ENCODE measurements at places on chromosomes 6 and 20.
A peak's percentile ranks its signal among the peaks of the same experiment; 100 is the strongest.

DNA sequence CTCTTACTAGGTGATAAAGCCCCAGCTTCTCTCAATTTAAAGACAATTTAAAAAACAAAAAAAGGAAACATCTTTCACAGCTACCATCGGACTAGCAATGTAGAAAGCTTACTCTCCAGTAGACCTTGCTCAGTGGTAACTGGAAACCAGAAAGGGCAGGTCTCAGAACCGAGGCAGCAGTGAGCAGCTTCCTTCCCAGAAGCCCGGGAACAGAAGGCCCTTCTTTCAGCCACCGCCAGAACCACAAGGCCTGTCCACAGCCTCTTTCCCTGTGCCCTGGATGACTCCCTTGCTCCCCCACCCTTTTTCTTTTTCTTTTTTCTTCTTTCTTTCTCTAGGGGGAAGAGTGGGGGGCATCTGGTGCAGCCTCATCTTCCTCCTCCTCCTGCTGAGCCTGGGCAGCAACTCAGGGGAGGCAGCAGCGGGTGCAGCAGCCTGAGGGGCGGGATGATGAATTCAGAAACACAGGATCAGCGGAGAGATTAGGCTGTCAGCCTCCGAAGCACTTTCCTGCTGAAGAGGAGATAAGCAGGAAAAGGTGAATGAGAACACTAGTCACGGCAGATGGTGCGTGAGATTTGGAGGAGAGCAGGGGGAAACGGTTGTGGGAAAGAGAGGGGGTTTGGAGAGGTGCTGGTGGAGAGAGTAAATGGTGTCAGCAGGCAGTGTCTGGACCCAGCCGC, 158.5 kb downstream of the ID4 start:
- no peak for DNase-seq

- no peak for DNase-seq
These were observed 76.9 kb upstream of the TSHZ2 start for GRCh38 chr20:52895235-52895634.

DNA sequence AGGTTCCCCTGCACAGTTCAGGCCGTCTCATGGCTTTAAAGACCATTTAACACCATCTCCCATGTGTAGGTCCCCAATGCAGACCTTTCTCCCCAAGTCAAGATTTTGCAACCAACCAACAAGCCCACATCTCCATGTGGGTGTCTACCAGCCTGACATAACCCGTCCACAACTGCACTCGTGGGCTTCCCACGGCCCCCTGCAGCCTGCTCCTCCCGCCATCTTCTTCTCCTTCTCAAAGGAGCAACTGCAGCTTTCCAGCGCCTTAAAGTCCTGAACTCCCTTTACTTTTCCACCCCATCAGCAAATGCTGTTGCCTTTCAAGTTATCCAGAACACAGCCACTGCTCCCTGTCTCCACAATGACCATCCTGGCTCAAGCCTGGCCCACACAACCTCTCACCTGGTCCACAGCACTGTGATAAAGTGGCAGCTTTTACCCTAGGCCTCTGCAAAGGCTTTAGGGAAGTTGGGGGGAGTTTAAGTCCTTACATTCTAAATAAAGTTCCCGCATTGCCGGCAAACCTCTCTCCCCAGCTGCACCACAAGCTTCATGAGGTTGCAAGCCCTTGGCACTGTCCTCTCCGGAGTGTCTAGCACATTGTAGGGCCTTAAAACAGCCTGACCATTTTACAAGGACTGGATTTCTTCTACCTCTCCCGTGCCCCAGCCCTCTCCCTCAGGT, 140.5 kb downstream of the PREX1 start:
- DNase-seq, result no peak

DNA sequence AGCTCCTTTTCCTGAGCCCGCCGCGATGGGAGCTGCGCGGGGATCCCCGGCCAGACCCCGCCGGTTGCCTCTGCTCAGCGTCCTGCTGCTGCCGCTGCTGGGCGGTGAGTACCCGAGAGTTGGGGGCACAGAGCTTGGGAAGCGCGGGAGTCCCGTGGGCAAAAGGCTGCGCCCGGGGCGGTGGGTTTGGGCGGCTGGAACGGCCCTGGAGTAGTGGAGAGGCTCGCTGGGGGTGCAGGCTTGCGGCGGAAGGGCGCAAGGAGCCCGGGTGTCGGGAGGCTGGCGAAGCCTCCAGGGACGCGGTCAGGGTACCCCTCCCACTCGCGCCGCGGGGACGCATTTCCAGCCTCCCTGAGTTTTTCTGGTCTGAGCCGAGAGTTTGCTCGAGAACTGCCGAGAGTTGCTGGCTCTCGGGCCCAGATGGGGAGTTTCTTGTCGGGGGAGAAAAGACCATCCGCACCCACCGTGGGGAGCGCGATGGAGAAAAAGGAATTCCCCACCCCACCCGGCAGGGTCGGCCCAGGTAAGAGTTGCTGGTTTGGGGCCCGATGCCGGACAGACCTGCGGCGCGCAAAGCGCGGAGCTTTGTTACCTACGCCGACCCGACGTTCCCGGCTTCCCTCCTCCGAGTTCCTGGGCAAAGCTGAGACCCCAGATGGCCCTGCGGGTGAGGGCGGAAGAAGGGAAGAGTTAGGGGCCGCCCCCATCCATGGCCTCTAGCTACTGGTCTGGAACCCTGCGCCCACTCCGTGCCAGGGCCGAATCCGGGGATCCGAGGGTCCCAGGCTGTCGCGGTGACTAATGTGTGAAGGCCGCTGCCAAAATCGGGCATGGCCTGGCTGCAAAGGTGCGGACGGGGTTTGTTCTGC, 584 bp downstream of the PTK7 start:
- no peak for DNase-seq

DNA sequence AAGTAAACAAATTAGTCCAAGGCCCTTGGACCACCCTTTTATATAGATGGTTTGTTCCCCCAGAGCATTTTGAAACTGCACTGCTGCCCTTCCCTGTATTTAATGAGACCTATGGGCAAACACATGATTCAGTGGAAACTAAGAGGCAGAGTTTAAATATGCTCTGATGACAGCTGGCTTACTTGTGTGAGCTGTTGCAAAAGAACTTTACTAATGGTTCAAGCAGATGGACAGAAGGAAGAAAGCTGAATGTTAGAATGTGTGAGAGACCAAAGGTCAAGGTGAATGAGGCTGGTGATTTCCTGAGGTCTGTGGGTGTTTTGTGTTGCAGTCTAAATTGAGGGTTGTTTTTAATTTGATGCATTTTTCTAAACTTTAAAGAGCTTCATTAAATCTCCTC, 123.0 kb upstream of the CEP162 start:
- no peak for DNase-seq

DNA sequence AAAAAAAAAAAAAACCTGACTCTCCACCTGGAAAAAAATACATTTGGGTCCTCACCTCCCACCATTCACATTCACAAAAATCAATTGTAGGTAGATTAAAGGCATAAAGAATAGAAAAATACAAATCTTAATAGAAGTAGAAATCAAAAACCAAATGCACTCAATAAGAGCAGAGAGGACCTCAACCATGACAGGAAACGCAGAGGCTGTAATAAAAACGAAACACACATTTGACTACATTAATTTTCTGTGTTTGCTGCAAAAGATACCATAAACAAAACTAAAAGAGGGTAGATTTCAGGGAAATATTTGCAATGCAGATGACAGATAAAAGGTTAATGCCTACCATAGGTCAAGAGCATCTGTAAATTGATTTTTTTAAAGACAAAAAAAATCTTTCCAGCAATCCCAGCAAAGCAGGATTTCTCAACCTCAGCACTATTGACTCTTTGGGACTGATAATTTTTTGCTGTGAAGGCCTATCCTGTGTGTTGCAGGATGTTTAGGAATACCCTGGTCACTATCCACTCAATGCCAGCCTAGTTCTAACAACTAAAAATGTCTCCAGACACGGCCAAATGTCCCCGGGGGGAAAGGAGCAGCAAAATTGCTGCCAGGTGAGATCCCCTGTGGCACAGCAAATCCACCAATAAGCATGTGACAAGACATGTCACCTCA, 9.1 kb downstream of the ETV7 start:
- no peak for DNase-seq

- DNase-seq, result no peak
These were observed 10.2 kb downstream of the TRIM10 start for GRCh38 chr6:30150671-30151395.

GRCh38 chr20:48631114-48632016, 196.4 kb downstream of the PREX1 start:
- DNase-seq, result no peak

- no peak for DNase-seq
These were observed 160.9 kb upstream of the PMEPA1 start for GRCh38 chr20:57870597-57871236.

- DNase-seq, result no peak
These were observed 45.2 kb downstream of the HDGFL1 start for GRCh38 chr6:22614547-22614946.

DNA sequence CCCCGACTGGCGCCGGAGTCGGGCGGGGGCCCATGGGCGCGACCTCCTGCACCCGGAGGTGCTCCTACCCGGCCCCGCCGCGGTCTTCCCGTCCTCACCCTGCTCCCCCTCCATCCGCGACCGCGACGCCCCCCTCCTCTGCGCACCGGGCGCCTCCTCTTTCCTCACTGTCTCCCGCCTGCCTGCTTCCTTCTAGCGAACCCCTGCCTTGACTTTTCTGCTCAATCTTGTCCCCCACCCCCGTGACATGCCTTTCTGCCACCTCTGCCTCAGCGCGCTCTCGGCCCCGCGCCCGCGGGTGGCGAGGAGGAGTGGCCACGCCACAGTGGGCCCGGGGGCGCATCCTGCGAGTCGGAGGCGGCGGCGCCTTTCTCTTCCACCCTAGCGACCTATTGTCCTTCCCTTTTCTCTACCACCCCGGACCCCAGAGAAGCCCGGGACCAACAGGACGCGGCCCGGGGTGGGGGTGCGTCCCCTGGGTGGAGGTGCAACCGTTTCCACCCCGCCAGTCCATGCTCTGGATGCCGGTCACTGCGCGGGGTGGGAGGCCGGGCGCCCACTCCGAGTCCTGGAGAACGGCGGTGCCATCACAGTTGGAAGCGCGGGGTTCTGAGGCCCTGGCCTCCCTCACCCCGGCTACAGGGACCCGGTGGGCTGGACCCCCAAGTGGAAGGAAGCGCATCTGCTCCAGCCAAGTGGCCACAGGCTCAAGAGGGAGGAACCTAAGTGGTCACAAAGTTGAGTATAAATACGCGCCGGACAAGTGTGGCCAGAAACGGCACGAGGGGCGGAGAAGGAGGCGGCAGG, 2.0 kb downstream of the PDE10A start:
- DNase-seq, result no peak

DNA sequence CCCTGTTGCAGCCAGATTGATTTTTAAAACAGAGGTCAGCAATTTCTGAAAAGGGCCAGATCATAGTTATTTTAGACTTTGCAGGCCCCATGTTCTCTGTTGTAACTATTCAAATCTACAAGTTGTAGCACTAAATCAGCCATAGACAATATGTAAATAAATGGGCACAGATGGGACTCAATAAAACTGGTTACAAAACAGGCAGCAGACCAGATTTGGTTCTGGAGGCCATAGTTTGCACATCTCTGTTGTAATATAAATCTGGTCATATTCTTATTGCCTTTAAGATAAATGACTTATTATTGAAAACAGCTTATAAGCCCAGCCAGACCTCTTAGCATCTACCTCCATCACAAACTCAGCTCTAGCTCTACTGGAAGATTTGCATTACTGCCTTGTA, 114.0 kb upstream of the ARG1 start:
- DNase-seq, result no peak

- DNase-seq, result no peak
These were observed 78.0 kb upstream of the ELOVL5 start for GRCh38 chr6:53426667-53427270.

DNA sequence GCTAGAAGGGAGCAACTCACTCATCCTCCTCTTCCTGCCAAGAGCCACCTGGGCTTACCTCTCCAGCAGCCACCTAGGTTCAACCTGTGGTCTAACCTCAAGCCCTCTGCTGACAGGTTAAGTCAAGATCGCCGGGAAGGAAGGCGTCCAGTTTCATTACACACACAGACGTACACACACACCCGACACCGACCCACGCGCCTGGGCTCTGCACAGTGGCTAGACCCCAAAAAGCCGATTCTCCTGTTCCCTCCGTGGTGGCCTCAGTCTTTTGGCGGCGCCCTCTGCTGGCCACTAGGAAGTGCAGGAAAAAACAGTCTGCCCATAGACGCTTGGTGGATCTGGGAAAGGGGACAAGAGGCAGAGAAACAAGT, 52.8 kb downstream of the MRPL14 start:
- DNase-seq, result peak; percentile 66

GRCh38 chr6:126963077-126963809, 155.2 kb upstream of the RSPO3 start:
- no peak for DNase-seq

- no peak for DNase-seq
These were observed 10.8 kb downstream of the FNDC1 start for GRCh38 chr6:159180001-159180400.

GRCh38 chr20:31815408-31816188, 3.6 kb upstream of the MYLK2 start:
- DNase-seq, result no peak

DNA sequence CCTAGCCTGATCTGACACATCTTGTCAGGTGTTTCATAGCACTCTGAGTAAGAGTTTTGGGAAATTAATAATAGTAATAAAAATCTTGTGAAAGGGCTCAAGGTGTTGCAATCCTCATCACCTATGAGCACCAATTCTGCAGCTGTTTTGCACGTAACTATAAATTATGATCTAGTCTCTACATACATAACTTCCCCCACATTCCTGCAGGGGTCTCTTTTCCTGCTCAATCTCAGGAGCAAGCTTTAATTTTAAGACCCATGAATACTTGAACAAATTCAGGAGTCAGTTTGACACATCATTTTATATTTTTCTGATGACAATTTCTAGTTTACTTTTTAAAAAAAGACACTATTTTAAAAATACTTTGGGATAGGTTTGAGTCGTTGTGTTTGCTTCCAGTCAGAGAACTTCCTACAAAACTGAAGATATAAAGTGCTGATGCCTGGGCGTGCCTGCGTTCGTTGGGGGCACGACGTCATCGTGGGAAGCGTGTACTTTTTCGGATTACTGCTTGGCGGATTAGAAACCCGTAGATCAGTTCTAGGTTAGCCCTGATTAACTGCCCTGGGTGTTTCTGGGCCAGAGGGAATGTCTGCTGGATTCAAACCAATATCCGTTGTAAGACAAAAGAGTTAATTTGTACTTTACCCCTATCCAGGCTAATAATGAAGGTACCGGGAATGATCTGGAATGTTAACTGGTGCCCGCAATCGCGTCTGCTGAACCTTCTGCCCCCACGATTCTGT, 1.0 kb upstream of the E2F3 start:
- DNase-seq, result peak; percentile 15

- no peak for DNase-seq
These were observed 5.0 kb downstream of the FAM184A start for GRCh38 chr6:119073307-119074051.

All from stimulated activated CD4-positive, alpha-beta T cell treated with anti-CD3 and anti-CD28 coated beads, Interleukin-15, amount 100 ng/mL, for 48 hours (primary cell).